HT-29 (cell line): ENCODE measurements at places on chromosomes 5 and 9.

DNA sequence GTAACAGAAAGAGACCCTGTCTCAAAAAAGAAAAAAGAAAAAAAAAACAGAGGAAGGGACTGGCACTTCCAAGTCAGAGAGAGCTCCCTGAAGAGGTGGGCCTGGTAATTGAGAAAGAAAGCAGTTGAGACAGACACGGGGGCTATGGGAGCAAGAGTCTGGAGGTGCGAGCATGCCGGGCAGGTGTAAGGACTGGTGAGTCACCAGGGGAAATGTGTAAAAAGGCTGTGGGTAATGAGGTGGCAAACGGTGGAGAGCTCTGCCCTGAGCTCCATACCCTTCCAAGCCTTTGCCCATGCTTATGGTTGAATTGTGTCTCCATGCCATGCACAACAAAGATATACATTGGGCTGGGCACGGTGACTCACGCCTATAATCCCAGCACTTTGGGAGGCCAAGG is 18.0 kb upstream of the JADE2 start:
- DNase-seq = peak; percentile 26

GRCh38 chr9:10961883-10962282 is 349.1 kb upstream of the PTPRD start:
- no peak for DNase-seq

GRCh38 chr9:3214741-3215140 is 311.1 kb downstream of the RFX3 start:
- no peak for DNase-seq

- peak; percentile 85 for DNase-seq
Measured at GRCh38 chr9:112174222-112174964, 704 bp downstream of the SUSD1 start.

- no peak for DNase-seq
Measured at GRCh38 chr9:110123341-110124095, 84.4 kb downstream of the C9orf152 start.

- DNase-seq = no peak
Measured at GRCh38 chr5:8114597-8115266, 245.8 kb downstream of the MTRR start.

DNA sequence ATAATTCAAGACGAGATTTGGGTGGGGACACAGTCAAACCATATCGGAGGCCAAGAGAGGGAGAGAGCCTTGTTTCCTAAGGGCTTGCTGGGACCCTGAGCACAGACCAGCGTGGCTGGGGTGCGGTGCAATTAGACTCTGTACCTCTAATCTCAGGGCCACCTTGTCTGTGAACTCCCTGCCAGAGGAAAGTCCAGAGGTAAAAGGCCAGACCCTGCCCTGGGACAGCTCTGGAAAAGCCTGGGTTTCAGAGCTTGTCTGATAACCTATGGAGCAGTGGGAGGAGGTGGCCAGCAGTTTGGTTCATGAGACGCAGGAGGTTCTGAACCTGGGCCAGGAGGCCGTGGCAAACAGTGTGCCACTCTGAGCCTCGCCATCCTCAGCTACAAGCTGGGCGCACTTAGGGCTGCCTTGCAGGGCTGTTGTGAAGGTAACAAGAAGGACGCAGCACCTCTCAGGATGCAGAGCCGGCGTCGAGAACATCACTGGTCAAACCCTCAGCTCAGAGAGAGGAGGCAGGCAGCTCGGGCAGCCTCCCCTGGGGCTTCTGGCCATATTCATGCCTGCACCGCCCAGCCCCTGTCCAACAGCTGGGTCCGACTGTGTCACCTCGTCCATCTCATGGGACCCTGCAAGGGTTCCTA is 4.8 kb upstream of the DOLPP1 start:
- DNase-seq = no peak

DNA sequence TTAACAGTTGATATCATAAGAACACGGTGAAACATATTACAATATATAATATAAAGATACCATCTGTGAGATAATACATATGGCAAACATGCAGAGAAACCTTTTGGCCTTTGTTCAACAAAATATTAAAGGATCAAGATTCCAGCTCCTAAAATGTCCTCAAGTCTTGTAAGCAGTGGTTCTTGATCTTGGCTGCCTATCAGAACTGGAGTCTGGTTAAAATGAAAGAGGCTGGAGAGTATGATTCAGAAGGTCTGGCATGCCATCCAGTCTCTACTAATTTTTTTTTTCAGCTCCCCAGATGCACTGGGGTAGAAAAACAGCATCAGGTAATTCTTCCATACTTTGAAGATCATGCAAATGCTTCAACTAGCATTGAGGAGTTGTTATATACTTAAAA is 83.2 kb downstream of the TNC start:
- no peak for DNase-seq

GRCh38 chr5:75512383-75513074 is 838 bp downstream of the POLK start:
- DNase-seq = no peak

- DNase-seq = no peak
Measured at GRCh38 chr5:89471115-89471514, 588.1 kb upstream of the MEF2C start.

DNA sequence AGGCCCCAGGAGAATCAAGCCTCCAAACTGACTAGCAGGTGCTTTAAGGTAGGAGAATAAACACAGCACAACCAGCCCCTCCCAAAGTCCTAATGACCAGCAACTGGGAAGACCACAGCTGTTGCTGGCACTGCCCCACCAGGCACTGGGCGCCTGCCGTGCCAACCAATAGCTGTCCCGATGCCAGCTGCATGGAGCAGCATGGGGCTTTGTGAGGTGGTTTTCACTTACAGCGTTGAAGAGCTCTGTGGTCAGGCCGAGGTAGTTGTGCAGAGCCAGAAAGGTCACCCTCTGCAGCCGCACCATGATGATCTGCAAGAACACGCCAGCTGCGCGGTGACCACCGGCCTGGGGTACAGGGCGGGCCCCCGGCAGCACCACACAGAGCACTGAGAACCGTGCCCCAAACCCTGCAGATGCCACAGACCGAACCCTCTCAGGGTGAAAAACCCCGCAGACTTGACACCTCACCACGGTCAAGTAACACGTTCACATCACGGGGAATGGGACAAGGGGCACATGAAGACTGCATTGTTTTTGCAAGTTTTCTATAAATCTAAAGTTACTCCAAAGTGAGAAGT is 28.7 kb downstream of the PNPLA7 start:
- DNase-seq = no peak

DNA sequence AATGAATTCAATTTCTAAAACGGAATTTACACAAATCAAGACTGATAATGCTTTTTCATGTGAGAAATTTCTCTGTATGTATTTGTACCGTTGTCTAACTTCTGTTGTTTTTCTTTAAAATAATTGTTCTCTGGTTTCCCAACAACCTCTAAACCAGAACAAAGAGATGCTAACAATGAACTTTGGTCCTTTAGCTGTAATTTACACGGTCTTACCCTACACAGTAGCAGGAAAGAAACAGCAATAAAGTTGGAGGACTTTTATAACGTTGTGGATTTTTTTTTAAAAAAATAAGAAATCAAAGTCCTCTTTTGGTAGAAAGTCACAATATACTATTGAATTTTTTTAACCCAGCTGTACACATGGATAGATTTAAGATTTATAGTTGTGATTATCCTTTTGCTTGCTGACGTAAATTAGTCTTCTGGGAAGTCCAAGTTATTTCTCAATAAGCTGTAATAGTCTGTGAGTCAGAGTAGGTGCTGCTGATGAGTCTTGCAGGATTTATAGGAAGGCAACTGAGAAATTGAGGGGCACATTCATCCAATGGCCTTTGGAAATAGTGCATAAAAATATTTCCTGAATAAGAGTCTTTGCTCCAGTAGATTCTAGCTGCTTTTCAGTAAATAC is 76.8 kb upstream of the PCSK1 start:
- no peak for DNase-seq

DNA sequence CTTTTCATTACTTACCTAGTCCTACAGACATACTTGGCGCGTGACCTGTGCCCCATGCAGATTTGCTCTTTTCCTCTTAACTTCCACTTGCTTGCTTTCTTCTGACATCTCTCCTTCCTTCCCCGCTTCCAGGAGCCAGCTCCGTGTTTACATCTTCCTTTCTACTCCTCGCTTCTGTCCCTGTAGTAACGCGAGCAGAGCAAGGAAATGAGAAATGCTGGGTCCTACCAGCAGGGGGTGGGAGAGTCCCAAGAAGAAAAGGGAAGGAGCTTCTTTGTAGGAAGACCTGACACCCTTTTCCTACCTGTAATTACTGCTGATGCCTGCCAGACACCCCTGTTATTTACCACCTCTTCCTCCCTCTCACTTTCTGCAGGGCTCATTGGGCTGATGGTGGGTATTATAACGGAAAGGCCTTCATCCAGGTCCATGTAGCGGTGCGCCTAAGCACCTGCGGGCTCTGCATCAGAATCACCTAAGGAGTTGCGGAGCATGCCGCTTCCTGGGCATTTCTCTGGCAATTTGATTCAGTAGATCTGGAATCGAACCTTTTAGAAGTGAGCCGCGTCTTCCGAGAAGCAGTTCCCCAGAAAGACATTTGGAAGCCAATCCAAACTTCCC is 1260.8 kb upstream of the WWC1 start:
- peak; percentile 30 for DNase-seq

- no peak for DNase-seq
Measured at GRCh38 chr9:109264877-109265587, 55.8 kb downstream of the EPB41L4B start.

DNA sequence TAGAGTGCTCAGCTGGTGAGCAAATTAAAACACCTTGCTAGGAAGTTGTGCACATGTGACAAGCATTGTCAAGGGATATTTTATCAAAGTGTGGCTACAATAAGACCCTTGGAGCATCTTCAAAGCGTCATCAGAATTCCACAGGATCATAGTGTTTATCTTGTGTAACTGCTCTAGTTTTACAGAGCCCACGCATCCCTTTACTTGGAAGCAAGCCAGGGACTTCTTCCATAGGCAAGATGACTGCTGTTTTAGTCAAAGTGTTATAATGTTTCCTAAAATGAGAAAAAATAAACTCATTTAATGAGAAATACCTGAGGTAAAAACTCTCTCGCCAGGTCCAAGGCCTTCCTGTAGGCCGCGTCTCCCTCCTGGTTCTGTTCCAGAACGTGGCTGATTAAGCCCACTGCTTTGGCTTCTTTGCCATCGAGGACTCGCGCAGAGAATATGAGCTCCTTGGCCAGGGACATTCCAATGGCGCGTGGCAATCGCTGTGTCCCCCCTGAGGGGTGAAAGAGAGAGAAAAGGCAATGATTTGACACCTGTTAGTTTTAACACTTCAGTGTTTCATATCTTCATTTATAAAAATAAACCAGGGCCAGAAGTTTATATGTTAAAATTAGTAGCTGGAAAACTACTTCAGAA is 141.1 kb downstream of the AUH start:
- no peak for DNase-seq

- no peak for DNase-seq
Measured at GRCh38 chr9:121499177-121499426, 542 bp downstream of the GGTA1 start.

DNA sequence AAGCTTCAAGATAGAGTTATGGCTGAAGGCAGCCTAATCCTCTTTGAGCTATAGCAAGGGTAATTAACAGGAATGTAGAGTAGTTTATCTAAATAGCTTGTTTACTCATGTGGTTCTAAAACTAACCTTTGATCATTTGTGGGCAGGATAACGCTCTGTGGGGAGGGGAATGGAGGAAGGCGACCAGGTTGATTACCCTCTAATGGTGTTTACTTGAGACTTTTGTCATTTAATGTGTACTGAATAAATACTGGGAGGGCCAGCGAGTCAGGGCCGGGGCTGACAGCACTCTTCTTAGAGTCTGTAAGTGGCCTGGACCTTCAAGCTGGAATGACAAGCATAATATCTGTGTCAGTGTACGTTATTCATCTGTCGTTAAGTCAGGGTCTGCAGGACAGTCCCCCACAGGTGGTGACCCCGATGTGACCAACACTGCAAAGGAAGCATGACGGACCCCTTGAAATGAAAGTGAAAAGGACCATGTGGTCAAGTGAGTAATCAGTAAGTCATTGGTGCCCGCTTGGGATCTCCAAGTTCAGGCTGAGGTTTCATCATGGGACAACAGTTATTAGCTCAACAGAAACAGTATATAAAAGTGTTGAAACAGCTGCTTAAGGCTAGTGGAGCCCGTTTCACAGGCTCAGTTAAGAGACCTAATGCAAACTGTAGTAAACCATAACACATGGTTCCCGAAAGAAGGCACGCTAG is 162.6 kb downstream of the CPLANE1 start:
- DNase-seq = no peak

DNA sequence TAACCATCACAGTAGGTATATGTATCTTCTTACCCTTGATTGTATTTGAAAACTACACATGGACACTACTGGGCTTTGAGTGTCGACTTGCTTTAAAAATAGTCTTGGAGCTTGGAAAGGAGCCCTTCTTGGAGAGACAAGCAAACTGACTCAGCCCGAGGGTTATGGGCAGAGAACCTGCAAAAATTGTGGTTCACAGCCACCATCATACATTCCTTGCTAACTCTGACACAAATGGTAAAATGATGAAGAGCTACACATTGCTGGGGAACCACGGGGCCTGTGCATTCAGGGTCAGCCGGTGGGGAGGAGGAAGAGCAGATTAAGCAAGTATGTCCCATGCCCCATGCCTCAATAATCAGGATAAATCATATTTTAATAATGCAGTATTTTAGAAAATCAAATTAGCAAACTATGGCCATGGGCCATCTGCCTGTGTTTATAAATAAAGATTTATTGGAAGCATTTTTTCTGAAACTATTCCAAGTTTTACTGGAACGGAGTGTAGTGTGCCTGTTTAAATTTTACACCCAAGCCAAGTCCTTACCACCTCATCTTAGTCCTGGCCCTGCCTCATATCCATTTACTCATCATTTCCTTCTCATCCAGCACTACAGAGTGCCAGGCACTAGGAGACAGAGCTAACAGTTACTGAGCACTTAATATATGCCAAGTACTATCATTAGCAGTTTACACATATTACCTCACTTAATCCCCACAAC is 195.7 kb downstream of the PALM2AKAP2 start:
- no peak for DNase-seq

- no peak for DNase-seq
Measured at GRCh38 chr5:139575313-139575646, 14.1 kb downstream of the UBE2D2 start.

DNA sequence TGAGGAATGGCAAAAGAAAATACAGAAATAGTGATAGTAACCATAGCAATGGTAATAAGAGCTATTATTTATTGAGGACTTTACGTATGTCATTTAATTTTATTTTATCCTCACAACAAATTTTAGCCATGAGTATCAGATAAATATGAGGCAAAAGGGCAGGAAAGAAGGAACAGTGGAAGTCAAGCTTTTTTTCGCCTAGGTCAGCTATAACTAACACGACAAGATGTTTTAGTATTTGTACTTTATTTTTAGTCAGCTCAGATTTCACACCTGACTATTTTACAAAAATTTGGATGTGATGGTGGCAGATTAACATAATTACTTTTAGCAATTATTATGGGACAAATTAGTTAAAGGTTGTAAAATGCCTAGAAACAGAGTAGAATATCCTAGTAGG is 34.8 kb upstream of the CDKN2B start:
- DNase-seq = no peak

- no peak for DNase-seq
Measured at GRCh38 chr5:140555747-140556312, 1.4 kb downstream of the SRA1 start.

- no peak for DNase-seq
Measured at GRCh38 chr5:6692906-6693305, 20.3 kb upstream of the TENT4A start.
